ENCODE measurements at places on chromosomes 12 and 14.

GRCh38 chr12:92899386-92900001 lies 29.6 kb downstream of the EEA1 start:
- peak; percentile 97 for DNase-seq

DNA sequence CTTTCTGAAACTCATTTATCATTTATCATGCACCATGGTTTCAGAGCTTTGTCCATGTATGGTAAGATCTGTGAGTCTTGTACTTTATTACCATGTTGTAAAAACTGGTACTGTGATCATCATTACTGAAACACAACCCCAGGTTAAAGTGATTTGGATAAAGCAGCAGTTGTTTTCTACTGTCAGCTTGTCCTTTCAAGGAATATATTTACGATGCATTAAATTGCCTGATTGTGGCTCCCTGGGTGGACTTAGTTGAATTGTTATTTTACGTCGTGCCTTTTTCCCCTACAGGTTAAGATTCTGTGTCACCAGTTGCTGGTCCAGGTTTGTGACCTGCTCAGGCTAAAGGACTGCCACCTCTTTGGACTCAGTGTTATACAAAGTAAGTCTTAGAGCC lies 46.1 kb downstream of the FRMD6 start:
- DNase-seq: no peak

- DNase-seq: no peak
These were observed 104.7 kb downstream of the RFLNA start for GRCh38 chr12:124399622-124400021.

GRCh38 chr12:778615-779014 lies 26.2 kb downstream of the WNK1 start:
- DNase-seq: no peak

DNA sequence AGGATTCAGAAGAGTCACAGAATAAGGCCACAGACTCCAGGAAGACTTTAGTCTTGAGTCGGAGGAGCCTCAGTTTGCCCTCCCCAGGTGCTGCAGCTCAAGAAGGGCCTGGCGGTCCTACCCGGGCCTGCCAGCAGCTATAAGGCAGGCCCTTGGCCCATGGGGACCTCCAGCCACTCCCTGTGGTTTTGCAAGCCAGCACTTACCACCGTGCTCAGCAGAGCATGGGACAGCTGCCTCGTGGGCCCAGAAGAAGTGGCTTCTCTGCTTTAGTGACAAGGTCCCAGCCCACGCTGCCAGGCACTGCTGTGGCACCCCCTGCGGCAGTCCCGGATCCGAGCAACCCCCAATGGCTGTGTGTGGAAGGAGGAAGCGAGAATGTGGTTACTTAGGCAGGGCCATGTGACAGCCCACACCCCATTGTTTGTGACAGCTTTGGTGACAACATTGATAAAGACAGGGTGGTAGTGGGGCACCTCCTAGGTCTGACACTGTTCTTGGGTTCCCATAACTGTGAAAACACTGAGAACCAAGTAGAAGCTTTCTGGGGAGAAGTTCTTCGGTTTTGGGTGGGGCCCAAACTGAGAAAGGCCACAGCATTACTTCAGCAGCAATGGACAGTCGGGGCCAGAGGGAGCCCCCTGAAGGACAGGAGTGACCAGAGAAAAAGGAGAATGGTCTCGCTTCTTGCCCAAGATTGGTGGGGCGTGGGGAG lies at the start of gene SELPLG:
Gene SELPLG (minus strand): TSS at position 361 of the 715 bp plus-strand sequence. CDS start 9,587 bp downstream, outside the sequence.
- no peak for DNase-seq

GRCh38 chr14:103694572-103695026 lies 20.7 kb downstream of the XRCC3 start:
- DNase-seq: no peak
